IgD-negative memory B cell (primary cell): ENCODE measurements at places on chromosomes 13 and 19. TPM values are rescaled to one million over a fixed set of nuclear protein-coding genes. Genes with fewer than 3 reads are reported as not detected.

SCGB2B2 gene
- polyA plus RNA-seq, result not detected

CRX gene
- not detected for polyA plus RNA-seq

FDX2 gene
- 12.8 TPM for polyA plus RNA-seq

CCNE1 gene
- polyA plus RNA-seq, result 0.55 TPM

FRY gene
- polyA plus RNA-seq, result 1.2 TPM
